ENCODE measurements at places on chromosomes 6 and 20.
A peak's percentile ranks its signal among the peaks of the same experiment; 100 is the strongest.

- peak; percentile 99 for DNase-seq
Measured at GRCh38 chr6:14706378-14706929, 539.4 kb upstream of the JARID2 start.

DNA sequence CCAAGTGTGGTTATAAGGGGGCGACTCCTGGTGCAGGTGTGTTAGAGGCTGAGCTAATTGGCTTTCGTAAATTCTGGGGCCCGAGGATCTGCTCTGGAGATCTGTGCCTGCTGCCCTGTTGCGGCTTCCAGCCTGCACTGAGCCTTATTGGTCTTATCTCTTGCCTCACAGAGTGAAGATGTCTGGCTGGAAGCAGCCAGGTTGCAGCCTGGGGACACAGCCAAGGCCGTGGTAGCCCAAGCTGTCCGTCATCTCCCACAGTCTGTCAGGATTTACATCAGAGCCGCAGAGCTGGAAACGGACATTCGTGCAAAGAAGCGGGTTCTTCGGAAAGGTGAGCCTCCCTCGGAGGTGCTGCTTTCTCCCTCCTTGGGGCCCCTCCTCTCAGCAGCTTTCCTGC lies 20.0 kb downstream of the PRPF6 start:
- no peak for DNase-seq

DNA sequence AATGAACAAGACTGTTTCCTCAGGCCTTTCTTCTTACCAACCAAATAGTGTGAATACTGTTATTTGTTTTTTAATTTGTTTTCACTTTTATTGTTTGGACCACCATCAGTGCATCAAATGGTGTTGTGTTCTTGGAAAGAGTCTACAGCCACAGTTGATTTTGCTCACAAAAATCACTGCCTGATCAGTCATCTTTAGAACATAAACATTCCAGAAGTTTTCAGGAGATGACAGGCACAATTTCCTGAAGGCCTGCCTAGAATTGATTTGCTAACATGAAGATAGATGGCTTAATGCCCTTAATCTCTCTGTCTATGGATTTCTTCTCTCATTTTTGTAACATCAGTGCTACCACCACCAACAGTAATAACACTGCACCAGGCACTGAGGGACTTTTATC lies 13.5 kb downstream of the IL22RA2 start:
- DNase-seq = no peak

DNA sequence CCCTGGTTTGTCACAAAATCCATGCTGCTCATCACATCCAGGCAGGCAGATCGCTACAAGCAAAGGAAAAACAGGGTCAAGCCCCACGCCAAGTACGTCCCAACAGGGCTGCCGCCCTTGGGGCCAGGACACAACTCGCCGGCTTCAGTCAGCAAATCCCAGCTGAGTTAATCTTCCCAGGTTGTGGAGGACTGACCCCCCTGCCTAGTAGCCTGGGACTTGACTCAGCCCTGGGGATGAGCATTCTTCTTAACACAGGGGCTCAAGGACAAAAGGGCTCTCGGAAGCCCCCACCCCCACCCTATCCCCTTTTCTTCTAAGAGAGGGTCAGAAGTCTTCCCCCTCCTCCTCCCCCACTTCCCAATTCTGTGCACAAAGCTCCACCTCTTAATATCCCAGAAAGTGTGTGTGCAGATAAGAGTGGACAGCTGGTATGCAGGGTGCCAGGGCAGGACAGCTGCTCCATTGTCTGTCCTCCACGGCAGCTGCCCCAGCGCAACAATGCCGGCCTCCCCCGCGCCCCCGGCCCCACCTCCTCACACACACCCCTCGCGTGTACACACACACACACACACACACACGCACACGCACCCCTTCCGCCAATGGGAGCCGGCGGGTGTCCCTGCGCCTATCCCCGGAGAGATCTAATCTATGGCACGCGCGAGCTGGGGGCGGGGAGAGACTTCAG lies 4.5 kb downstream of the DLL1 start:
- DNase-seq = no peak

DNA sequence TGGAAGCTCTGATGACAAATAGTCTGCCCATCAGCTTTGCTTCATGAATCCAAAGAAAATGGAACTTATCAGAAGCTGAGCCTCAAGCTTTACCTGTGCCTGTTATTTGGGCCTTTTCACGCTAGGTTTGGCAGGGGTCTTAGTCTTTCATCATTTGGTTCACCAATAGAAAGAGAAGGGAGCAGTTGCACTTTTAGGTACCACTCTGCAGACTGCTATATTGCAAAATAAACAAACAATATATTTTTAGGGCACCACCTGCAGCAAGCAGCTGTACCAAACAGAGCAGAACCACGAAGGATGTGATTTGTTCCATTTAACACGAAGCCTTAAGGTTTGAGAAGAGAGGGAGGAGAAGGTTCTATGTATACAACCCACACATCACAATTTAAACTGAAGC lies 291.4 kb upstream of the RNF217 start:
- no peak for DNase-seq

DNA sequence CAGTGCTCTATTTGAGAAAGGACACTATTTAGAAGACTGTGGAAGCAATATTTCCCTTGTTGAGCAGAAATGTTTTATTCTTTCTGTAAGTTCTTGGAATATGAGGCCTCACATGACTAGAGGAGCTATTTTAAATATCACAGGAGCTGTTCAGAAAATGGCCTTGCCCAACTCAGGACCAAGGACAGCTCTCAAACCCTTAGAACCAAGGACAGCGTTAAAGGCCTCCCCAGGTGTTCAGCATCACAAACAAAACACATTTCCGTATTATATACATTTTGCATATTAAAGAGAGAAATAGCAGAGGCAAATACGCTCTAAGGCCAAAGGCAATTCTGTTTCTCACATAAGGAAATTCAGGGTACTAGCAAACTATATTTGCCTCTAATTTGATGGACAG lies 631.4 kb downstream of the CDH26 start:
- no peak for DNase-seq

DNA sequence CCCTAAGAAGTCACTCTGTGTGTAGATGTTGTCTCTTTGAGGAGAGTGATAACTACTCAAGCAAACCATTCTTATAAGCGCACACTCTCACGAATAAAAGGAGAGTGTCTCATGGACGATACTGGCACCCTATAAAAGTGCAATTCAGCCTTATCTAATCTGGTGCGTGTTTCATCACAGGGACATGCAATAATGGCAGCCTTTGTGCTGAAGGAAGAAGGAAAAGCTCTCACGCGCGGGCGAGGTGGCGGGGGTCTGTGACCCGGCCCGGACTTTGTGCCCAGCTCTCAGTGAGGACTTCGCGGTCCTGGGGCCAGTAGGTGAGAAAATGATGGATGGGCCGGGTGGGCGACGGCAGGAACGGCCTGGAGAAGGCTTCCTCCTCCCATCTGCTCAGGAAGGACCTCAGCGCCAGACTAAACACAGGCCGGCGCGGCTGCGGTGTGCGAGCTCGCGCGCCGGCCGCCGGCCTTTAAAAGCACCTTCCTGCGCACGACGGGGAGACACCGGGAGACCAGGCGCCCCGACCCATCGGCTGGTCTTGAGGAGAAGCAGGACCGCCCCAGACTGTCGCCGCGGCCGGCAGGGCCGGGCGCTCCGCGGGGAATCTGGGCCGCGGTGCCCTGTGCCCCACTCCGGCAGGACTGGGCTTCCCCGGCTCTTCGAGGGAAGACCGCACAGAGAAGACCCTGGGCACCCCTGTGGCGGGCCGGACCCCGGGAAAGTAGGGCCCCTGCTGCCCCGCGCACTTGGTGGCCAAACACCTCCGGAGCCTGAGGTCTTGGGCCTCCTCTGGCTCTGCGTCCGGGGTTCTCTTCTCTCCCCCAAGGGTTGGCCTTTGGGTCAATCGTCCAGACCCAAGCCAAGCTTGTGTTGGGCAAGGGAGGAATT lies 8.3 kb upstream of the FOXC1 start:
- no peak for DNase-seq

GRCh38 chr6:113184291-113184690 lies 672.9 kb upstream of the MARCKS start:
- DNase-seq = peak; percentile 63

- no peak for DNase-seq
Measured at GRCh38 chr6:94196891-94197290, 777.5 kb upstream of the EPHA7 start.

- no peak for DNase-seq
Measured at GRCh38 chr6:137937834-137938233, 70.8 kb downstream of the TNFAIP3 start.
